Testis (tissue), 5 donors: ENCODE measurements at places on chromosomes 11 and 22. TPM values are rescaled to one million over a fixed set of nuclear protein-coding genes. Genes with fewer than 3 reads are reported as not detected.

DNA sequence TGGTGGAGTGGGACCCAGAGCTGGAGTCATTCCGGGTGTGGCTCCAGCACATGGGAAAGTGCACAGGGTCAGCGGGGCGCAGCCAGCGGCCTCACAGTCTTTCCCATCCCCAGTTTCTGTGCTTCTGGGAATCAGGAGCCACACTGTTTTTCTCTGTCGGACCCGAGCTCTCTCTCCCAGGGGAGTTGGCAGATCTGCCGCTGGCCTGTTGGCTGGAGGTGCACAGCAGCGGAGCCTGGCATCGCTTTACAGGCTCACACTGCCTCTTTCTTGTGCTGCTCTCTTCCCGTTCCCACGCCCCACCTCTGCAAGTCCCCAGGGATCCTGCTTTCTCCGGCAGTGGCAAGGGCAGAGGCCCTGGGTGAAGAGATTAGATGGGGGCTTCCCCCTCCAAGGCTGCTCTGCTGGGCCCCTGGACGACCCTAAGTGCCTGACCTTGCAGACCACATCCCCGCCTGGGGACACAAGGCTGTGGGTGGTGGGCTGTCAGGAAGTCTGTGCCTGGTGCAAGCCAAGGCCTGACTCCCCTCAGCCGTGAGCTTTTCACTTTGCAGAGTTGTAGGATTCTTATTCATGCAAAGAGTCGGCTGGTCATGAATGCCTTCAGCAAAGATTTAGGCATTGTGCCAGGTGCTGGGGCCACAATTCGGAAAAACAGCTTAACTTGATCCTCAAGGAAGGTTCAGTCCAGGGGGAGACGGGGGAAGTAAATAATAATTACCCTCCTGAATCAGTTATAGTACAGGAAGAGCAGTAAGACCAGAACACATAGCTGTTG is 116.3 kb downstream of the TIMP3 start:
- no peak for DNase-seq

GRCh38 chr11:61731952-61732675 is 20.3 kb upstream of the MYRF start:
- DNase-seq: no peak

DNA sequence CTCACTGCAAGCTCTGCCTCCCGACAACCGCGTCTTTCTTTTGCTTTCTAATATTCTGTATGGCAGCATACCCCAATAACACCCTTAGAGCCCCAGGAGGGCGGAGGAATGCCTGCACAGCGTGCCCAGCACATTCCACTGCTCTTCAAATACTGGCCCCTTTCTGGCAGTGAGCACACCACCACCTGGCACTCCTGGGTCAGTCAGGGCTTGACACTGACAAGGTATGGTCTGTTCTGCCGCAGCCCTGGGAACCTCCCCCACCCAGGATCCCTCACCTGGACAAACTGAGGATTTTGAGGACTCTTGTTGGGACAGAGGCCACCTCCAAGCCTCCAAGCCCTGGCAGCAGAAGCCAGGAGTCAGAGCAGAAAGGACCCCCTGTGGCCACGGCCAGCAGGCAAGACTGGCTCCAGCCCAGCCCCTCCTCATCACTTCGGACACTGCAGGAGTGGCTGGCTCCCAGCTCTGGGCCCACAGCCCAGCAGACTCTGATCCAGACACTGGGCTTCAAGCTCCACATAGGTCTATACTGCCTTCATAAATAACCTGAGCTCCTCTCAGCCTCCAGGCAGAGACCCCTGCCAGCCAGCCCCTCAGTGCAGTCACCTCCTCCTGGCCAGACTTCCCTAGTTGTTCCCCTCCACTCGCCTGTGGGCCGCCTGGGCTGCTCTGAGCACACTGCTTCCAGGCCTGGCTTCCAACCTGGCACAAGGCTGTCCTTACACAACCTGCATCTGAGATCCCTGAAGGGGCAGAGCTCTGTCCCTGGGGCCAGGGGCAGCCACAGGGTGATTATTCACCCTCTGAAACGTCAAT is 14.5 kb downstream of the CARS1 start:
- no peak for DNase-seq

DNA sequence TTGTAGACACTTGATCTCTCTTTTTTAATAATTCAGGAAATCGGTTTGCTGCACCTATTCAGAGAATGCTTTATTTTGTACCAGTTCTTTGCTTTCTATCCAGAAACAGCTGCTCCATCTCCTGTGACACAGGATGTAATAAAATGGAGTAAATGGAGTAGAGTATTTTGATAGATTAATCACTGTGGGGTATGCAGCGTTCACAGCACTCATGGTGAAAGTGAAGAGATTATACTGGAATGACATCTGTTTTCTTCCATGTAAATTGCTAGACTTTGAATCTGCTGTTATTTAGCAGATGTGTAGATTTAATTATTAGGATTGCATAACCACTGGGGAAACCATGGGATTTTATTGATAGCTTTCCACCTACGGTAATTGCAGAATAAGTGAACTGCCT is 227.3 kb upstream of the ARHGAP42 start:
- DNase-seq: no peak

GRCh38 chr22:38305471-38306448 is 11.5 kb downstream of the CSNK1E start:
- DNase-seq: no peak

AMPD3 gene
- 10.9 TPM for total RNA-seq

QSER1 gene
- 42.7 TPM for total RNA-seq

- DNase-seq: peak; percentile 3
These were observed 24.6 kb upstream of the RTL6 start for GRCh38 chr22:44522526-44523170.

ZNRF3 gene
- total RNA-seq: 44.5 TPM

- DNase-seq: no peak
These were observed 1331.1 kb upstream of the RAG2 start for GRCh38 chr11:37929100-37929653.

DNA sequence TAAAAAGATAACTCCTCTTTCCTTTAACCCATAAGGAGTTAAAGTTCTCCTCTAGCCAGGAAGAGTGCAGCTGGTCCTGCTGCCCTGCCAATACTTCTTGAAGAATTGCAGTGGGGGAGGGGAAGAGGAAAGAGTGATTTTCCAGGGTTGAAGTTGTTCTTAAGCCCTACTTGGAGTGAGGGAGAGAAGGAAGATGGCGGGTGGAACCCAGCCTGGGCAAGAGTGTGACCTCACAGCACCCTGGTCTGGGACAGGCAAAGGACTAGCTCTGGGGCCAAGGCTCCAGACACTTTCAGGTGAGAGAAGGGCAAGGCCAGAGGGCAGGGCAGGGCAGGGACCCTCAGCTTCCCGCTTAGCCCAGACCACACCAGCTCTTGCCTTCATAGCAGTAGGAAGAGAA is 6.6 kb downstream of the TNKS1BP1 start:
- DNase-seq: peak; percentile 41

BATF2 gene
- 1.5 TPM for total RNA-seq

EPS8L2 gene
- total RNA-seq: 27.3 TPM

GRCh38 chr11:28448186-28448585 is 340.0 kb downstream of the METTL15 start:
- no peak for DNase-seq

GRCh38 chr22:32583074-32583682 is 108.6 kb downstream of the FBXO7 start:
- DNase-seq: no peak

OR52W1 gene
- total RNA-seq: not detected

DNA sequence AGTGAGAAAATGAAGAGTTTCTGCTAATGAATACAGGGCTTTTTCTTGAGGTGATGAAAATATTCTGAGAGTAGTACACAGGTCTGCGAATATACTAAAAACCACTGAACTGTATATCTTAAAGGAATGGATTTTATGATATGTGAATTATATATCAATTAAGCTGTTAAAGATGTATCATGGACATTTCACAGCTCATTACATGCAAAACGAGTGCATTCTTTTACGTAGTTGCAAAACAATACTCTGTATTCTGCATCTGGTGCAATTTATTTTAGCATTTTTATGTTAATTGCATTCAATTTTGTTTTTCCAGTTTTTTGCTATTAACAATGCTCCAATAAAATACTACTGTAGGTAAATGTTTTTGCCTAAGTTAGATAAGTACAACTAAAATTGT is 411.6 kb downstream of the DYNC2H1 start:
- no peak for DNase-seq

- no peak for DNase-seq
These were observed 10.7 kb upstream of the PEX26 start for GRCh38 chr22:18067121-18067520.
